AML-193 (cell line): ENCODE measurements at places on chromosomes 5 and 9.

DNA sequence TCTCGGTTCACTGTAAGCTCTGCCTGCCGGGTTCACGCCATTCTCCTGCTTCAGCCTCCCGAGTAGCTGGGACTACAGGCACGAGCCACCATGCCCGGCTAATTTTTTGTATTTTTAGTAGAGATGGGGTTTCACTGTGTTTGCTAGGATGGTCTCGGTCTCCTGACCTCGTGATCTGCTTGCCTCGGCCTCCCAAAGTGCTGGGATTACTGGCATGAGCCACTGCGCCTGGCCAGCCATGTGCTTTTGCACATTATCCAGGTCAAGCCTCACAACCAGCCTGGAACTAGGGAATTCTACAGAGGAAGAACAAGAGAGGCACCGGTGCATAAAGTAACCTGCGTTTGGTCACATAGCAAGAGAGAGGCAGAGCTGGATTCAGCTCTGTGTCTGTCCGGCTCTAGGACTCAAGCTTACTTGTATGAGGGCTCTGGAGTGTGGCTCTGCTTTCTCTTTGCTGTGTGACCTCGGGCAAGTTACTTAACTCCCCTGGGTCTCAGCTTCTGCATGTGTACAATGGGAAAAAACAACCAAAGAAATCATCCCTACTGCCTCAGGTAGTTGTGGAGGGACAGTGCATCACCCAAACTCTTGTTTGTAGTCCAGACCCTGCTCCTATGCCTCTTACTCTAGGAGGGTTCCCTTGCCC lies 6.3 kb downstream of the FGF18 start:
- DNase-seq: no peak

DNA sequence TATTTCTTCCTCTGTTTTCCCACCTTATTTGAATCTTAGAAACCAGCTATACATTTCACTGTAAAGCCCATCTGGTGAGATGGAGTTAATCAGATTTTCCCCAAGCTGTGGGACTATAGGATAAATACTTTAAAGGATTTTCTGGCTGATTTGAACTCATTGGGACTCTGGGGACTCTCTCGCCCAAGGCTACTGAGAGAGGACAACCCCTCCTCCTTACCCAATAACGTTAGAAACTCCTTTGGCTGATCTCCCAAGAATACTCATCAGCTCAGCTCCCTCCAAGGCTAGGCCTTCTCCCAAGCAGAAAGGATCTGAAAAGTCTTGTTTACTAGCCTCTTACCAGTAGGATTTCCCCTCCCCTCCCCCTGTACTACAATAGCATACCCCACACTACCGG lies 1.5 kb upstream of the GLRA1 start:
- no peak for DNase-seq

GRCh38 chr9:15361737-15362136 lies 54.7 kb upstream of the TTC39B start:
- DNase-seq: no peak

DNA sequence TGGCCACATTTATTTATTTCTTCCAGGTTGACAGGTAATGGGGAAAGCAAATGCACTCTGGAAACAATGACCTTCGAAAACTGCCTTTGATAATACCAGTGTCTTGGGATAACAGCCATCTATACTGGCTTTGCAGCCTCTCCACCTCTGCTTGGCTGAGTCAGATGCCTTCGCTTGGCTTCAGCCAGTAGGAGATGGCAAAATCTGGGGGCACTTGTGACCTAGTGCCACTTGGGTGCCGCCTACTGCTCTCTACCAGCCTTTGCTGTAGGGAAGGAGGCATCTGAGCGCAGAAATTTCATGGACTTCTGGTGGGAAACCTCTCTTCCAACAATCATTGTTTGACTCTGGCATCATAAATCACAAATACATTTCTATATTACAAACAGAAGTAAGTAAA lies 21.8 kb downstream of the FYB1 start:
- DNase-seq: no peak

- no peak for DNase-seq
These were observed 125.5 kb upstream of the IFNE start for GRCh38 chr9:21607576-21607975.

- DNase-seq: no peak
These were observed 90.1 kb upstream of the VLDLR start for GRCh38 chr9:2531481-2531880.

- no peak for DNase-seq
These were observed 117.7 kb upstream of the FER start for GRCh38 chr5:108629779-108630528.

- no peak for DNase-seq
These were observed 157.8 kb upstream of the RASEF start for GRCh38 chr9:83220730-83221129.
